ENCODE measurements at places on chromosomes 2 and 18. TPM values are rescaled to one million over a fixed set of nuclear protein-coding genes. Genes with fewer than 3 reads are reported as not detected.

The STAT4 gene
- 5.8 TPM for total RNA-seq

DNA sequence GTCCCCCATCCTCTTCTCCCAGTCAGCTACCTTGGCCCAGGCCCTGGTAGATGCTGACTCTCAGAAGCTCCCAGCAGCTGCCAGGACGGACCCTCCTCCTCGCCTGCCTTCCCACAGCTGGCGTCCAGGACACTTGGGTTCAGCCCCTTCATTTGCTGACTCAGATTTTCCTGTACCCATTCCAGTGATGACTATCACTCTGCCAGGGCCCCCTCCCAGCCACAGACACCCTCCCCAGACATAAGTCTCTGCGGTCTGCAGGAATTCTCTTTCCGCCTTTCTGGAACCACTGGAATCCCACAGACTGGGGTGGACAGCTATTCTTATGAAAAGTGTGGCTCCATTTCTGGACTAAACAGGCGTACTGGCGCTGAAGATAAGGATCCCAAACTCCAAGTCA lies 260.3 kb upstream of the EPAS1 start:
- H3K36me3 ChIP-seq, result no peaks in the 10 kb centered on the region
- no peak overlapping the region for H3K4me3 ChIP-seq
- peak overlapping the region; percentile 54 for H3K27ac ChIP-seq
- no peaks in the 10 kb centered on the region for H3K27me3 ChIP-seq
- peaks cover 27% of the 10 kb centered on the region for H3K4me1 ChIP-seq

- no peak for DNase-seq
- H3K27ac ChIP-seq, result no peak overlapping the region
- H3K27me3 ChIP-seq, result no peaks in the 10 kb centered on the region
- no peaks in the 10 kb centered on the region for H3K36me3 ChIP-seq
These were observed 14.2 kb downstream of the MTX2 start for GRCh38 chr2:176283291-176284068.

- H3K27me3 ChIP-seq, result no peaks in the 10 kb centered on the region
- H3K4me1 ChIP-seq, result no peaks in the 10 kb centered on the region
- no peak overlapping the region for H3K27ac ChIP-seq
These were observed 1408.2 kb upstream of the PIK3C3 start for GRCh38 chr18:40546875-40547274.

DNA sequence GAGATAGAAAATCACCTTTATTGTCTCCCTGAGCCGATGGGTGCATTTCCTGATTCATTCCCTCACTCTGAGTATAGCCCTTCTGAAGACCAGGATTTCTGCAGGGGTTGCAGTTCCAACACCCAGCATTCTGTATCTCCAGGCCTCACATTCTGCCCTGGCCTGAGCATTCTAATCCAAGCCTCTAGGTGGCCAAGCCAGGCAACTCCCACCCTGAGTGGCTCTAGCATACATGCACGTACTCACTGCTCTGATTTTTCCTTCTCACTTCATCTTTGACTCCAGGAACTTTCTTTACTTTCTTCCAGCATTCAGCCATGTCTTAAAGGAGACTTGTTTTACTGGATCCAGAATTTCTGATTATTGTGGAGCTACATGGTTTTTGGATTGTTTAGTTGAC lies 100.7 kb upstream of the STK39 start:
- no peaks in the 10 kb centered on the region for H3K36me3 ChIP-seq
- DNase-seq, result no peak
